Stimulated activated CD4-positive, alpha-beta T cell treated with anti-CD3 and anti-CD28 coated beads, Interleukin-1b, Interleukin-23, amount 100 ng/mL, for 1 hour (primary cell): ENCODE measurements at places on chromosomes 2 and 18.

DNA sequence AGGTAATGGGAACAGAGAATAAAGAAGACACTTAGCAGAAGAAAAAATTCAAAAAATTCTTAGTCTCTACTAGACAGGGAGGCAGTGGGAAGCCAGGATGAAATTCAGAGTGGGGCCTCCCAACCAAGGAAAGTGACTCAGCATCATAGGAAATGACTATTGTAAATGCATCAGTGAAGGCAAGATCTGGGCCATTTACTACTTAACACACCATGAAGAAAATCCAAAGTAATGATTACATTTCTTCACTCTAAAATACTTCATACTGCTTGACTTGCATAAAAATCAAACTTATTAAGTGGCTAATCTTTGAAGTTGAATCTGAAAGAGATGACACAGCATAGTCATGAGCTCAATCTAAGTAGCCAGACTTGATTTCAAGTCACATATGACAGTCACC, 405.8 kb upstream of the SLC39A10 start:
- DNase-seq, result no peak

DNA sequence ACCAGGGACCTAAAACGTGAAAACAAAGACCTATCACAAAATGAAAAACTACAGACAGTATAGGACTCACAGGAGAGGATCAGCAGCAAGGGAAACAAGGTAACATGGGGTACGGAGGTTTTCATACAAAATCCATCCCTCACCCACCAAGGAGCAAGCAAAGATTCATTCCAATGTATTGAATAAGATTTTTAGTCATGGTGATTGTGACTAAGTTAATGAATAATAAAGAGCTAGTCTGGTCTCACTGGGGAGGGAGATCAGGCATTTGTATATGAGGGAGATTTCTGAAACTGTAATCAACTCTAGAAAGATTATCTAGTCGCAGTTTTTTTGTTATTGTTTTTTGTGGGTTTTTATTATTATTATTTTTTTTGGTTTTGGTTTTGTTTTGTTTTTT, 336.5 kb upstream of the MMADHC start:
- no peak for DNase-seq

DNA sequence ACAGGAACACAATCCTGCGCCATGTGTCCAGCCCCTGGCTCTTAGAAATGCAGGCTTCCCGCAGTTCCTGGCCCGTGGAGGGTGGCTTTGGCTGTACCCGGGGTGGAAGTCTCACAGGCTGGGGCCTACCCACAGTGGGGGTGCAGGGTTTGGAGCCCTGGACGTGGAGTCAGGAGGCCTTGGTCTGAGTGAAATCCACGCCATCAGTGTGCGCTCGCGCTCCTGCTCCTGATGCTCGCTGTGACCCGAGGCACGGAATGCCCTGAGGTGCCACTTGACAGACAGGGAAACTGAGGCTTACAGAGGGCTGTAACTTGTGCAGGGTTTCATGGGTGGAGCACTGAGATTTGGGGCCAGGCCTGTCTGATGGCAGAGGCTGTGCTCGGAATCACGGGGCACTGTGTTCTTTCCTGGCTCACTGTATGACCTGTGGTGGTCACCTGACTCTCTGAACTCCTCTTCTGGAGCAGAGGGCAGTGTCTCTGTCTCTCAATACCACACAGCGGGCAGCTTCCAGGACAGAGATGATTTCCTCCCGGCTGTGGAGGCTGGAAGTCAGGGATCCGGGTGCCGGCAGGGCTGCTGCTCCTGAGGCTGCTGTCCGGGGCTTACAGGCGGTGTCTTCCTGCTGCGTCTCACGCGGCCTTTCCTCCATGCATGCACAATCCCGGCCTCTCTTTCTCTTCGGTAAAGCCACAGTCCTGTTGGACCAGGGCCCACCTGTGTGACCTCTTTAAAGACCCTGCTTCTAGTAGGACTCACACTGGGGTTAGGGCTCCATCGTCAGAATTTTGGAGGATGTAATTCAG, 25.9 kb upstream of the ALLC start:
- DNase-seq, result no peak

- no peak for DNase-seq
These were observed 57.3 kb downstream of the TMEFF2 start for GRCh38 chr2:192137451-192137850.

- DNase-seq, result no peak
These were observed 28.6 kb upstream of the CTDP1 start for GRCh38 chr18:79650959-79651358.

DNA sequence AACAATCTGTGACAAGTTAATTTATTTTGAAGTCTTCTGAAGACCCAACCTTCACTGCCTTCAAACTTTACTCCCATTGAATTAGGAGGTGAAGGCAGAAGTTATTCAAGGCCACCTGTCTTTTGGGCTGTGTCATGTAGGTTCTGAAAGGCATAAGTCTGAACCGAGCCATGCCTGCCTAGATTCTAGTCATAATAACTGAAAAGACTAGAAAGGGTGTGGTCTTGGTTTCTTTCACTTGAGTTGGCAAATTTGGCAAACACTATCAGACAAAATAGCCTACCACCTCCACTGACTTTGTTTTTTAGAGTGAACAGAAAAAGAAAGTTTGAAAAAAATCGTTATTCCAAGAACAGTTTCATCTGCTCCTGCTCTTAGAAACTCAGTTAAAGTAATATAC, 38.4 kb downstream of the PPM1B start:
- no peak for DNase-seq

DNA sequence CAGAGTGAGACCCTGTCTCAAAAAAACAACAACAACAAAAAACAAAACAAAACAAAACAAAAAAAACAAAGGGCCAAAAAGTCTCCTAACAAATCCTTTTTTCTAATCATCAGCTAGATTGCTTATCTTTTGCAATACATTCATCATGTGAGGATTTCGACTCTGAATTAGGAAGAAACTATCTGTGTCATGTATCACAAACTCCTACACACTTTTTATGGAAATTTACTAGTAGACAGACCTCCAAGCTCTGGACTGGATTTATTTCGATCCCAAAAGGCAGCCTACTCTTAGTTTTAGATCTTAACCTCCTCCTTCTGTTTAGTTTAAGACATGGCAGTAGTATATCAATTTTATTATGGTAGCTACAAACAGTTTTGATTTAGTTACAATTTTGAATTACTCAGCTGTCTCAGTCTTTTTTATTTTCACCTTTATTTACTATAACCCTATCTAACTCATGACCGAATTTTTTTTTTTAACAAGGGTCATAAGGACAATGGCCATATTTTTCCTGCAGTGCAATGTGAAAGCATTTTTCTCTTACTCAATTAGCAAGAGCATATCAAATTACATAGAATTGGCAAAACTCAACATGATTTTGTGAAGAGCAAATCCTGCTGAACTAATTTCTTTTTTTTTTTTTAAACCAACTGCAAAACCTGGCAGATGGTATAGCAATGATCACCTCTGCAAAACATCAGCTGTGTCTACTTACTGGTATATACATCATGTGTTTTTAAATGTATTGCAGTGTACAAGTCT, 10.7 kb upstream of the CCDC88A start:
- no peak for DNase-seq

- DNase-seq, result no peak
These were observed 28.3 kb downstream of the KLHL23 start for GRCh38 chr2:169761970-169762292.

DNA sequence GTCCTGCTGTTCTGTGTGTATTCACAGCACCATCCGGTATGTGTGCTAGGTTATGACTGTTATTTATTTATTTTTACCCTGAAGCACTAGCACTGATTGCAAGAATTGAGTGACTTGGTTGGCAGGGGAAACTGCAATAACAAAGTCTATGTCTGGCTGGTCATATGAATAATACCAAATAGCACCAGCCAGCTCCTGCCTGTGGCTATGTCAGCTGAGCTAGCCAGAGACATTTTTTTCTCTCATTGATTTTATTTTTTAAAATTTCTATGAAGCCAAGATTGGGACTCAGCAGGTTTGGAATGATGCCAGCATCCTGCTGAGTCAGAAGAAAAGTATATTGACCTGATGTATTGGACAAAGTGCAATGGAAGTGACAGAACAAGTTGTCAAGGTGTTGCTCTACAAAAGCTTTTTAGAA, 188.5 kb upstream of the CDH2 start:
- no peak for DNase-seq

DNA sequence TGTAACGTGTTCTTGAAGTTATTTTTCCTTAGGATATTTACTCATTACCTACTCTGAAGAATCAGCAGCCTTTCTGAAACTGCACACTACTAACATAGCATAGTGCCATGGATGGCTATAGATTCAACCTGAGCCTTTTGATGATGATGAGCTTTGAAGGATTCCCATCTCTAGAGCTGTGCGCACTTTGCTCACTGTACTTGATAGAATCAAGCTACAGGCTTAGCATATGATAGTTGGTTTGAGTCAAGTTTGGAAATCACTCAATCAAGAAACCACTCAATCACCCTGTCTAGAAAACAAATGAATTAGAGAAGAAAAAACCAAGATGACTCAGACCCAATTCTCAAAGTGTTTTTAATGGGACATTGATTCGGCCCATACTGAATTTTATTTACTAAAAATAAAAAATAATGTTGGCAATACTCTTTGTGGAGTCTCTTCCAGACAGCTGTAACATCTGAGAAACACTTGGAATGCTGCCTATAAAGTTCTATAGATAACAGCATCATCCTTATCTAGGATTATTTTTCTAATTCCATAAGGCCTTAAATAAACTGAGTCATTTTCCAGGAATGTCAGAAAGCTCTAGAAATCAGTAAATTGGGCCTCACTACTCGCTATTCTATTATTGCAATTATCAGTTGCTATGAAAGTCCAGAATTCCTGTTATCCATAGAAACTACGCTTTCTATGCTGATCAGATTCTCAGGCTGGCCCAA, 259.0 kb upstream of the ERBB4 start:
- no peak for DNase-seq

- DNase-seq, result no peak
These were observed 662.9 kb upstream of the ID2 start for GRCh38 chr2:8018956-8019355.

DNA sequence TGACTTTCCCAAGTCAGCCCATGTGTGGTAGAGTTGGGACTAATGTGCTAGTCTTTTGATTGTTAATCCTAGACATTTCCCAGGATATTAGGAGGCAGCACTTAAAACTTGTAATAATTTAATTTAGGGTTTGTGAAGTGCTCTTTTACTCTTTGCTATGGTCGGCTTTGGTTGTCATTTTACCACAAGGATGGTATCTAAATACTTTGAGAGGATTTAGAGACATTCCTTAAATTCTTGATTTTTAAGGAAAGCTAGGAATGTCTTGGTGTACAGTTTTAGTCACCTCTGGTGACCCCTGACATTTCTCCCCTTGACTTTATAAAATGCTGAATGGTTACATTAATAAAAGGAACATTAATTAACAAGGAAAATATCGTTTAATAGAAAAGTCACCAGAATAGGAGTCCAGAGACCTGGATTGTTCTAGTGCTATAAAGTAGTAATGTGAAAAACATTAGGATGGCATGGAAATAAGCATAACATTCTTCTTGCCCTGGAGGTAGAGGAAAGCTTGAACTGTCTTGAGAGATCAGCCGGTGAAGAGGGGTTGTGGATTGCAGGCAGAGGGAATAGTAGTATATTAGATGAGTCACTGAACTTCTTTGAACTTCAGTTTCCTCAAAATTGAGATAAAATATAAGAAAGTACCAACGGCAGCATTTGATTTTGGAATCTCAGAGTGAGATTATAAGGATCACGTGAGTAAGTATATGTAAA, 209.2 kb downstream of the MCFD2 start:
- DNase-seq, result no peak

DNA sequence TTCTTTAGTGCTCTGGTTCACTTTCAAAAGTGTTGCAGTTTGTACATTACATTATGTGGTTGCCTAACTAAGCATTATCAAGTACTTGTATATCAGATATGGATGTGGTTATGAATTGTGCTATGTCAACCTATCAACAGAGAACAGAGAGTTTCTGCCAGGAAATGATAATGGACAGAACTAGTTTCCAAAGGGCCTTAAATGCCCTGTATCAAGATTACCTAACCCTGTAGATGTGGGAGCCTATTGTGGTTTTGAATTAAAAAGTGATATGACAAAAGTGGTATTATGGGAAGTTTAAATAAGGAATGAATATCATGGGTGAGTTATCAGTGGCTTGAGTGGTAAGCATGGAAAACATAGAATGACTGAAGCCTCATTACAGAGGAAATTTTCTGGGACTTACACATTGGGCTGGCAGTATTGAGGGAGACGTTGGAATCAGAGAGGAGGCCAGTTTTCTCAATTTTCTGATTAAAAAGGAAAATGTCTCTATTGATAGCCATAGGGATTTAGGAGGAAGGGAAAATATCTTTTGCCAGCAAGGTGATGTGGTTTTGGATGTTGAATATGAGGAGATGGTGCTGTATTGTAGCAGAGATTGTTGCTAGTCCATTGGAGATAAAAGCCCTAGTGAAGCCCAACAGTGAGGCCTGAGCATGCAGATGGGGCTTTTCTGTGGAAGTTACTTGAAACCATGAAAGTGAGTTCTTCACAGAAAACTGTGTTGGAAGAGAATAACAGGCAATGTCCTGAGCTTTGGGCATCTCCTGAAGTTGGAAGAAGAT, 140.7 kb downstream of the TTC27 start:
- no peak for DNase-seq

GRCh38 chr18:69691008-69691760, 256.5 kb downstream of the CD226 start:
- no peak for DNase-seq

DNA sequence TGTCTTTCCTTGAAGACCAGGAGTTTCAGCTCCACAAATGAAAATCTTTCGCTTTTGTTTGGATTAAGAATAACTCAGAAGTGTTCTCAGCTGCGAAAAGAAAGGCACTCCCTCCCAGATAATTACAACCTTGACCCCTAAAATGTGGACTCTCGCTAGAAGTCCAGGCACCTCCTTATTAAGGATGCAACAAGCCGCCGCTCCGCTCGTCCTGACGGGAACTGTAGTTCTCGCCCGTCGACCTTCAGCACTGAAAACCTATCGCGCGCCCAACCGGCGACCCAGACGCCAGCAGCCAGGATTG, 559 bp downstream of the IMMT start:
- no peak for DNase-seq

DNA sequence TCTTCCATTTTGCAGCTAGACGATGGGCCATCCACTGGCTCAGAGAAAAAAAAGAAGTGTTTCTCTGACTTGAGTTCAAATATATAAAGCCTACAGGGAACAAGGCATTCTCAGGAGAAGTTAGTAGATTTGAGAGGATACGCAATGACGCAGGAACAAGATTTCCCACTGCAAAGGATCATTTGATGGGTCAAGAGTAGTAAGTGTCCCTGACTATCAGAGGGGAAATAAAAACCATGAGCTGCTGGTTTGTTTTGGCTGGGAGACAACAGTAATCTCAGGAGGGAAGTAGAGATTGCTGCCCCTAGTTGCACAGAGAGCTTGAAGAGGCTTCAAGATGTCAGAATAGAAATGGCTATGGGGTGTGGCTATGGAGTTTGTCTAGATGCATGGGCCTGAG, 22.3 kb upstream of the MYO1B start:
- no peak for DNase-seq

GRCh38 chr2:45605116-45605515, 6.0 kb downstream of the SRBD1 start:
- no peak for DNase-seq

- DNase-seq, result no peak
These were observed 25.0 kb upstream of the RNF152 start for GRCh38 chr18:61917818-61918217.

GRCh38 chr2:50658883-50659282, 373.0 kb downstream of the NRXN1 start:
- DNase-seq, result no peak
